ENCODE measurements at places on chromosomes 16 and 17.

GRCh38 chr16:57185446-57185944 is 344 bp downstream of the PSME3IP1 start:
- ATAC-seq: peak; percentile 13

- ATAC-seq: peak; percentile 23
These were observed 53.6 kb upstream of the ICAM2 start for GRCh38 chr17:64073771-64074703.

DNA sequence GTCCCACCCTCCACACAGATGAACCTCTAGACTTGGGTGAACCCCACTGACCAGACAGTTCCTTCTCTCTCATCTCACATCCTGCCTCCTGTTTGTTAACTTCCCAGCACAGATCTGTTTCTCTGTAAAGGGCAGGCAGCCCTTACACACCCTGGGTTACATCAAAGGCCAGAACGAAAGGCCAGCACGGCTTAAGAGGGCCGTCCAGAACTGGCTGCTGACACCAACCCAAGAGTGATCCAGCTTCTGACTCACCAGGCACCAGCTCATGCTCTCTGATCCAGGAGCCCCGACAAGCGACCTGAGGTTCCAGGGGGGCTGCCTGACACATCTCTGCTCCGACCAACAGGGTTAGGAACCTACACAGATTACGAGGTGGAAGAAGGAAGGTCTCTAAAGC is 86.9 kb downstream of the MRM3 start:
- peak; percentile 91 for ATAC-seq

DNA sequence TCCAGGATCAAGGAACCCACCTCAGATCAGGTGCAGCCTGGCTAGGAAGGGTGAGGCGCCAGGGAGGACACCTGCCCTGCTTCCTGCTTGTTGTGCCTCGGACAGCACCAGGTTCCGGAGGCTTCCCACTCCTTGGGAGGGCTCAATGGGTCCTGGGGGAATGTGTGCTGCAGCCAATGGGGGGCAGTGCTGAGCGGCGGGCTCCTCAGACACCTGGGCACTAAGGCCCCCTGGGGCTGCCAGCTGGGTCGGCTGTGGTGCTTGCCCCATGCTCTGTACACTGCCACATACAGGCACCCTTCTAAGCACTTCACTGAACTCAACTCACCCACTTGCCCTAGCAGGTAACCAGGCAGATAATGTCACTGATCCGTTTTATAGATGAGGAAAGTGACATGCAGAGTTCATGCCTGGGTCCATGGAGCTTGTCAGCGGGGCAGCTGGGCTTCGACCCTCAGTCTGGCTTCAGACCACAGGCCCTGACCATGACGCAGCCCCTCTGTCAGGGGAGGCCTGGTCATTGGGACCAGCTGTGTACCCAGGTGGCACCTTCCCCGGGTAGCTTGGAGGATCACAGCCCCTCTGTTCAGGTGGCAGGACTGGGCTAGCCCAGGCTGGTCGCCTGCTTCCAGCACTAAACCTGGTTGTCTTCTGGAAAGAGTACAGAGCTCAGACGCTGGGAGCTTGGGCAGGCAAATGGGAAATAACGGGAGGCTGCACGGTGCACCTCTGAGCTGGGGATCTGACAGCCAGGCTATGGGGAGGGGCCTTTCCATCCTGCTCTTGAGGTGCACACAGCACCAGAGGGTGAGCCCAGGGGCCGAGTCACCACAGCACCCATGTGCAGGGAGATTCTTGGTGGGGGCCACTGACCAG is 8.2 kb downstream of the FN3K start:
- no peak for ATAC-seq

DNA sequence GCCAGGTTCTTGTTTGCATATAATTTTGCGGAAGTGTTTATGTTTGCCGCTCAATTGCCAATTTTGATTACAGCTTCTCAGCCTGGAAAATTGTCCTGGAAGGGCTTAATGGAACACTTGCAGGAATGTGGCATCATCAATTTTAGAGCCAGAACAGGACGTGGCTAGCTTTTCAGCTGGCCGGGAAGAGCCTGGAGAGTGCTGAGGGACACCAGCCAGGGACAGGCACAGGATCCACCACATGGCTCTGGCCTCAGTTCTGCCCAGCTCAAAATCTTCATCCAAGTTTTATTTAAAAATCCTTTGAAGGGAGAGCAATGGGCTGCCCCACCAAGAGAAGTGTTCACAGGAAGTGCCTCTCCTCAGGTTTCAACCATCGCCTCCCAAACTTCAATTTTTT is 287.2 kb upstream of the HSBP1 start:
- ATAC-seq: no peak

DNA sequence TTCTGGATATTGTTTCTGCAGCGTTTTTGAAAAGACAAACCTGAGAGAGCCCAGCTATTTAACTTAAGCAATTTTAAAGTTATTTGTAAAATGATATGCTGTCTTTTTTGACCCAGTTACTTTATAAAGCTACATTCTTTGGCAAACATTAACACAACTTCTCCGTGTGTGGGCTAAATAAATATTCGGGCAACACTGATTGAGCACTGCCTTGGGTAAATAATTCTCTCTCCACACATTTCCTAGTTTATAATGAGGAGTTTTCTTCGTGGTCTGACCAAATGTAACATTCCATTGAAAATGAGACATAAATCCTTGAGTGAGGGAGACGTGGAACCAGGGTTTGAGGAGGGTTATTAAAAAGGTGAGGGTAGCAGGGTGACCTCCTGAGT is 142.8 kb downstream of the WWOX start:
- ATAC-seq: no peak

GRCh38 chr17:2931876-2932275 is 131.5 kb downstream of the OR1D5 start:
- no peak for ATAC-seq

- ATAC-seq: no peak
These were observed 27.3 kb downstream of the MIS12 start for GRCh38 chr17:5513628-5514027.

GRCh38 chr17:68771867-68772515 is 170.8 kb upstream of the FAM20A start:
- peak; percentile 71 for ATAC-seq

DNA sequence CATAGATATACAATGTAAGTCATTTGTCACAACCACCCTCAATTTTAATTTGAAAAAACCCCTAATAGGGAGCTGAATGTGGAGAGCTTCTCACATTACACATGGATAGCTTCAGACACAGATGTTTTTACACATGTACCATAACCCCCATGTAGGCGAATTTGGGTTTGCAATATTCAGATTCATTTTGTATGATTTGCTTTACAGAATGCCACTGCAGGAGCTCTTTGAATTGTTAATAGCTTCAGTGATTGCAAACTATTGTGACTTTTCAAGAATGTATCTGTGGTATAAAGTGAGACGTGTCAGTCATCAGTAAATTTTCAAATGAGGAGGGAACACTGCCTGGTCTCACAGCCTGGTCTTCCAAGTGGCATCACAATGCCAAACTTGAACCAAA is 112.6 kb upstream of the CACNG5 start:
- ATAC-seq: no peak

DNA sequence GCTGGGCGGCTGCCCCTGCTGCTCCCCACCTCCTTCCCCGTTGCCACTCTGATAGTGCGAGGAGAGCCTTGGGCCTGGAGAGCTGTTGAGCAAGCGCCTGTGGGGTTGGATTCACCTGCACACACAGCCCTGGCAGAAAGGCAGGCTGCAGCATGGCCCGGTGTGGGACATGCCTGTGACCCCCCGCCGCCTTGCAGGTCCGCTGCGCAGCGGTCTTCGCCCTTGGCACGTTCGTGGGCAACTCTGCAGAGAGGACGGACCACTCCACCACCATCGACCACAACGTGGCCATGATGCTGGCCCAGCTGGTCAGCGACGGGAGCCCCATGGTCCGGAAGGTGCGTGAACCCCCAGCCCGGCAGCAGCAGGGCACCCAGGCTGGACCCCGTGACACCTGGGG is 106.8 kb upstream of the CHMP6 start:
- ATAC-seq: no peak

DNA sequence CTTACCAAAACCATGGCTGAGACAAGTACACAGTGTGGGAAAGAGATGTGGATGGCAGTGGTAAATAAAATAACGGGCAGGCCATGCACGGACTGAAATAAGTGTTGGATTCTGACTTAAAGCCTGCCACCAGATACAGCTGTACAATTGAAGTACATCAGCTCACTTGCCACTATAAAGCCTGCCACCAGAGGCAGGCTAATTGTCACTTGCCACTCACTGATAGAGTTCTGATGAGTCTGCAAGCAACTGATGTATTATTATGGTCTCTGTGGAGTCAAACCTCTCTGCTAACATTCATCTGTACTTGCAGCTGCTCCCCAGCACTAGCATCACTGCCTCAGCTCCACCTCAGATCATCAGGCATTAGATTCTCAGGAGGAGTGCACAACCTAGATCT is 93.0 kb downstream of the CYTH1 start:
- no peak for ATAC-seq

DNA sequence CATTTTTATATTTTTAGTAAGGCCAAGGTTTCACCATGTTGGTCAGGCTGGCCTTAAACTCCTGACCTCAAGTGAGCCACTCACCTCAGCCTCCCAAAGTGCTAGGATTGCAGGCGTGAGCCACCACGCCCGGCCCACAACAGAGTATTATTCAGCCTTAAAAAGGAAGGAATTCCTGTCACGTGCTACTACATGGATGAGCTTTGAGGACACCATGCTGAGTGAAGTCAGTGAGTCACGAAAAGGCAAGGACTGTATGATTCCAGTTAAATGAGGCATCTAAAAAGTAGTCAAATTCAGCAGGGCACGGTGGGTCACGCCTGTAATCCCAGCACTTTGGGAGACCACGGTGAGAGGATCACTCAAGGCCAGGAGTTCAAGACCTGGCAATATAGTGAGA is 9.7 kb downstream of the CSF3 start:
- no peak for ATAC-seq

GRCh38 chr17:67716405-67716798 is 1.3 kb upstream of the NOL11 start:
- ATAC-seq: no peak

DNA sequence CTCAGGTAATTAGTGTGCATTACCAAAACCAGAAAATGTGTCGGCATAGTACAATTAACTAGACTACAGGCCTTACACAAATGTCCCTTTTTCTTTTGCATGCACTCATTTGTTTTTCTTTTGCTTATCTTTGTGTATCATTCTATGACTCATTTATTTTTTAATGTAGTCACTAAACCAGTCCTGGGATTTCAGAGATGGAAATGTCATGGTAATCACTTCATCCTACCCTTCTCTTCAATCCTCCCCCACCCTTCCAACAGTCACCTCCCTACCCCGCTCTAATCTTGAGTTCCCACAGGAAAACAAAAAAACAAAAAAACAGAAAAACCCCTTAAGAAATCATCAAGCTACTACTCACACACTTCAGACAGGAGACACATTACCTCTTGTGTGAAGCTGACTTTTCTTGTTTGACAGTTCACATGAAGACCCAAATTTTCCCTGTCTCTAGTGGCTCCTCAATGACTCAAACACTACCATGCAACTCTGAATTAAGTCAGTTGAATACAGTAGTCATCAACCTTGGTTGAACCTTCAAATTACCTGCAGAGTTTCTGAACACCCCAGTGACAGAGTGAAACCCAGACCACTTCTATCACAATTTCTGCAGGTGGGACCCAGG is 242.4 kb upstream of the SALL1 start:
- ATAC-seq: no peak

DNA sequence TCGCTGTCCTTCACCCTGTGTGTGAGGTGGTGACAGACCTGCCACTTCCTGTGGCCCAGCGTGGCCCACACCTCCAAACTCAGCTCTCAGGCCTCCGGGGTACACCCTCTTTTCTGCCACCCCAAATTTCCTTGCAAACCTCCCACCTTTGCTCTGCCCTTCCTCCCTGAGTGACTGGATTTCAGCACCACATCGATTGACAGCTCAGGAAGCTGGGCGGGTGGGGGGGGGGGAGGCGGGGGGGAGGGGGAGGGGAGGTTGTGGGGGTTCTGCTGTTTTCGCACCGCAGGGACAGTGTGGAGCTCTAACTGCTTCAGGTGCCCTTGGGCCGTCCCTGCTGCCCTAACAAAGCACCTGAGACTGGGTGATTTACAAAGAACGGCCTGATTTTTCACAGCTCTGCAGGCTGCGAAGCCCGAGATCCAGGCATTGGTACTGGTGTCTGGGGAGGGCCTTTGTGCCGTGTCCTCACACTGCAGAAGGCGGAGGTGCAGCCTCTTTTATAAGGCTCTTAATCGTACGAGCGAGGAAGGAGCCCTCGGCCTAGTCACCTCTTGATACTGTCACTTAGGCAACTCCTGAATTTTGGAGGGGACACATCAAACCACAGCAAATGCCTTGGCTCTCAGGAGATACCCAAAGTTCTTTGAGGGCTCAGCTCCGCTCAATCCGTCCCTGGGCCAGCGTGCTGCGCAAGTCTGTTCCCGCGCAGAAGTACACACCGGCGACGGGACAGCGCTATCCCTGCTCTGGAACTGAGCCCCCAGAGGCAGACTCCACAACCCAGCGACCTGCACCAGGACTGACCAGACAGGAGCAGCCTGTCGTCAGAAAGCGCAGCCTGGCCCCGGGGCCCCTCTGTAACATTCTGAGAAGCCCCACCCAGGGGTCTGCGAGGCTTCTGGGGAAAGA is 3.6 kb downstream of the NDUFAF8 start:
- ATAC-seq: no peak

DNA sequence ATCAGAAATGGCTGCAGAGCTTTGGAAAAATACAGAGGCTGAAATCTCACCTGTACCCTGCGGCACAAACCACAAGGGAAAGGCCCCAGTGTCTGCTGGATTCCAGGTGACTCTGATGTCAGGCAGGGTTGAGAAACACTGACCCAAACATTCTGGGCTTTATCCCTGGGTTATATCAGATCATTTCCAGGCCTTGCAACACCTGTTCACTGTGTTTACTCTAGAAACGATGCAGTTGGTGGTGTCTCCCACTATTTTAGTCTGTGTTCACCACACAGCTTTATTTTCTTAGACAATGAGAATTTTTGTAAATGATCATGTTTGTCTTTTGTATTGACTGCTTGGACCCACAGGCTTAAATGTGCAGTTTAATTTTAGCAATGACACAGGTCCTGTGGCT is 151.5 kb upstream of the SDK2 start:
- ATAC-seq: no peak

DNA sequence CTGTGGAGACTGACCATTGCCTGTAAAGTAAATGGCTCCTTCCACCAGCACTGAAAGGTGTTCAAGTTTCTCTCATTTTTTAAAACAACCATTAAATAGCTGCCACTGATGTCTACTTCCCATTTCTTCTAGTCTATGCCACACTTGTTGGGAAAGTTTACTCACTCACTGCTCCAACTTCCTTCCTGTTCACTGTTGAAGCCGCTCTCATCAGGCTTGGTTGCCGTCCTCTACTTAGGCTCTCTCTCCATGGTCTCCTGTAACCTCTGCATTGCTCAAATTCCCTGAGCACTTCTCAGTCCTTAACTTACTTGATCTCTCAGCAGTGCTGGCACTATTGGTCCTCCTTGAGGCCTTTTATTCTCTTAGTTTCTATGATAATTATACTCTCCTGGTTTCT is 32.4 kb downstream of the SNX11 start:
- no peak for ATAC-seq

- no peak for ATAC-seq
These were observed 74.8 kb upstream of the RPL38 start for GRCh38 chr17:74128456-74129211.

- no peak for ATAC-seq
These were observed 1.5 kb downstream of the PITPNM3 start for GRCh38 chr17:6554871-6555330.
